ENCODE measurements at places on chromosomes 2 and 18. TPM values are rescaled to one million over a fixed set of nuclear protein-coding genes. Genes with fewer than 3 reads are reported as not detected.

The HNRNPA3 gene
- total RNA-seq, result 102 TPM

The KIDINS220 gene
- 131 TPM for total RNA-seq

The LINC00305 gene
- not detected for total RNA-seq

The ANKRD36C gene
- total RNA-seq, result 68.2 TPM

The CD8B2 gene
- not detected for total RNA-seq

The PSD4 gene
- 8.7 TPM for total RNA-seq

The SLC9A4 gene
- total RNA-seq, result 0.30 TPM

The GPC1 gene
- 146 TPM for total RNA-seq

The SRD5A2 gene
- not detected for total RNA-seq

The RANBP2 gene
- total RNA-seq, result 50.8 TPM

DNA sequence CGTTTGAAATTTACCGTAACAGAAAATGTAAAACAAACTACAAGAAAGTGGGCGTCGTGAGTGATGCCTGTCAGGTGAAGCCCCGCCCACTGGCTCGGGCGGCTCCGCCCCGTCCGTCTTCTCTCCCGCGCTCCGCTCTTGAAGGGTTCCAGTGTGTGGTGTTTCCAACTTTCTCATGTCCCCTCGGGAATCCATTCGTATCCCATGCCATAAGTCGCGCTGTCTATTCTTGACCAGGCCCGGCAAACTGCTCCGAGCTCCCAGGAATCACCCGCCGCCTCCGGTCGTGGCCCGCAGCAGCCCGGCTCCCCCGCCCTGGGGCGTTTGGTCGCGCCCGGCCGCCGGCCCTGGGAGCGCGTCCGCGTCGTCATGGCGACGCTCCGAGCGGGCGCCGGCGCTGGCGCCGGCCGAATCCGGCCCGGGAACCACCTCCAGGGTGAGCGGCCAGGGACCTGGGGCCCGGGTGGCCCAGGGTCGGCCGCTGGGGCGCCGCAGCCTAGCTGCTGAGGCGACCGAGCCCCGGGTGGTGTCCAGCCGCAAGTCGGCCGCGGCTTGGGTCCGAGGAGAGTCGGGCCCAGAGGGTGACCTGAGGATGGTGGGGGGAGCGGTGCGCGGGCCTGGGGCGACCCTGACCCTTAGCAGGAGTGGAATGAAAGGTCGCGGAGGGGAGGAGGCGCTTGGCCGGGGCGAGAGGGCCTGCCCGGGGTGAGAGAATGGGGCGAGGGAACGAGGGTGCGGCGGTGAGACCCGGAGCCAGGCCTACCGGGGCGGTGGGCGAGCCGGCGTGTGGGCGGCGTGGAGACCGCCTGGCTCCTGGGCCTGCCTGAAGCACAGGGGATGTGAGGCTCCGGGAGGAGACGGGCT lies at the start of gene CFAP221:
Gene CFAP221 (plus strand): TSS at position 375 of the 864 bp plus-strand sequence. CDS start 1,683 bp downstream, outside the sequence.
- DNase-seq, result no peak
- no peaks in the 10 kb centered on the region for H3K36me3 ChIP-seq
- H3K27ac ChIP-seq, result peak within 1 kb of the TSS; percentile 16

GRCh38 chr2:241011751-241012510 lies 13.5 kb downstream of the SNED1 start:
- H3K27ac ChIP-seq, result no peak overlapping the region
- no peaks in the 10 kb centered on the region for H3K36me3 ChIP-seq
- no peak overlapping the region for H3K4me3 ChIP-seq
- H3K27me3 ChIP-seq, result no peaks in the 10 kb centered on the region
- peaks cover 40% of the 10 kb centered on the region for H3K4me1 ChIP-seq

GRCh38 chr2:45330637-45331409 lies 280.2 kb downstream of the SRBD1 start:
- no peak for DNase-seq
- H3K27ac ChIP-seq, result no peak overlapping the region
- no peaks in the 10 kb centered on the region for H3K4me1 ChIP-seq
- no peak overlapping the region for H3K4me3 ChIP-seq

- no peaks in the 10 kb centered on the region for H3K36me3 ChIP-seq
- H3K27ac ChIP-seq, result no peak overlapping the region
- no peaks in the 10 kb centered on the region for H3K4me1 ChIP-seq
- H3K4me3 ChIP-seq, result no peak overlapping the region
- no peaks in the 10 kb centered on the region for H3K27me3 ChIP-seq
These were observed 17.2 kb upstream of the GPC1 start for GRCh38 chr2:240418311-240418710.

DNA sequence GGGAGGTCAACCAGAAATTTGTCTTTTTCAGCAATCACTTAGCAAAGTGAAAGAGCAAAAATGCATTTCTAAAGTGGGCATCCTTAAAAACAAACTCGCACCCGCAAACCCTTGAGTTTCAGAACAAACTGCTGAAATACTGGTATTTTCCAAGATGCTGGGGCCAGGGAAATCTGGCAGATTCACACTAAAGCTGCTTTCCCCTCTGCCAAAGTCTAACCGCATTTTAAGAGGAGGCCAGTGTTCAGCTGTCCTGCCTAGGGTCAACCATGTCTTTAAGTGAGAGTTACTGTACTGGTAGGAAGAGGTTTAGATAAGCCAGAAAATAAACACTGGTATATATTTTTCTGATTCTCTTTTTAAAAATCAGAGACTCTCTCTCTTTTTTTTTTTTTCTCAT lies 55.9 kb downstream of the ACVR1 start:
- H3K27me3 ChIP-seq, result no peaks in the 10 kb centered on the region
- H3K4me1 ChIP-seq, result no peaks in the 10 kb centered on the region
- no peak for DNase-seq
- H3K27ac ChIP-seq, result peak overlapping the region; percentile 0
- H3K4me3 ChIP-seq, result no peak overlapping the region
- H3K36me3 ChIP-seq, result no peaks in the 10 kb centered on the region

DNA sequence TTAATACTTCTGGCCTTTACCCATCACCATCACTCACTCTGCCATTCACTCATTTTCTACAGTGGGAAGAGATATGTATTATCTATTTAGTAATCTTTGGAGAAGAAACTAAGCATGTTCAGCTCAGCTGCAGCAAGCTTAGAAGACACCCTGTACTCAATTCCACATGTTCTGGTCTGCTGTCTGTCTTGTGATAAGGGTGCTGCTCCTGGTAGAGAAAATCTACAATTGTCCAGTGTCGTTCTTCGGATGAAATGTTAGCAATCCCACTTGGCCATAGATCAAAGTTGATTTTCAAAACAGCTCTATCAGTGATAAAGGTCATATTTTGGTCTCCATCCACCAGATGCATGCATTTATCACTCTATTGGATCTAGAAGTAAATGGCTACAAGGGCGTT lies 337.1 kb downstream of the LRRTM4 start:
- no peaks in the 10 kb centered on the region for H3K4me1 ChIP-seq
- no peak overlapping the region for H3K27ac ChIP-seq
- no peak overlapping the region for H3K4me3 ChIP-seq

- DNase-seq, result no peak
- H3K27ac ChIP-seq, result no peak overlapping the region
- H3K27me3 ChIP-seq, result no peaks in the 10 kb centered on the region
- no peaks in the 10 kb centered on the region for H3K36me3 ChIP-seq
- no peak overlapping the region for H3K4me3 ChIP-seq
These were observed 6.0 kb downstream of the RPIA start for GRCh38 chr2:88697370-88698026.

- H3K36me3 ChIP-seq, result no peaks in the 10 kb centered on the region
- H3K4me3 ChIP-seq, result no peak overlapping the region
- peaks cover 55% of the 10 kb centered on the region for H3K4me1 ChIP-seq
- no peak for DNase-seq
These were observed 4.6 kb downstream of the MAPRE2 start for GRCh38 chr18:35045806-35046205.

- DNase-seq, result no peak
- H3K4me1 ChIP-seq, result no peaks in the 10 kb centered on the region
- H3K36me3 ChIP-seq, result no peaks in the 10 kb centered on the region
- H3K27me3 ChIP-seq, result no peaks in the 10 kb centered on the region
These were observed 114.8 kb upstream of the EPC2 start for GRCh38 chr2:148529745-148530144.

GRCh38 chr2:231664727-231665126 lies 43.6 kb upstream of the PTMA start:
- H3K36me3 ChIP-seq, result no peaks in the 10 kb centered on the region
- H3K27ac ChIP-seq, result peak overlapping the region; percentile 99
- no peak for DNase-seq
- H3K27me3 ChIP-seq, result no peaks in the 10 kb centered on the region
- no peak overlapping the region for H3K4me3 ChIP-seq
- H3K4me1 ChIP-seq, result peaks cover 25% of the 10 kb centered on the region

DNA sequence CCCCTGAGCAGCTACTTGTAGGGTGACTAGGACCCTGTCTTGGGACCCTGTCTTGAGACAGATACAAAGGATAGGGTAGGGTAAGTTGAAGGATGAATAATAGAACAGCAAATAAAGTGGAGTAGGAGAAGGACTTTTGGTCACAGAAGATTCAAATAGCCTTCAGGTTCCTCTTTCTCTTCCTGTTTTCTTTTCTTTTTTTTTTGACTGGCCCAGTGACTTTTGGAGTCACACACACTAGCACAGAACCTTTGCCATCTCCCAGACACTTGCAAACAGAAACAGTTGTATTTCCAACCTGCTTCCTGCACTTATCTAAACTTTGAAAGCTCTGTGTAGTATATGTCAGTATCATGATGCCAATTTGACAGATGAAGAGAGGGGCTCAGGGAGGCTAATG lies 108.2 kb downstream of the TDRD15 start:
- H3K27me3 ChIP-seq, result no peaks in the 10 kb centered on the region
- H3K36me3 ChIP-seq, result no peaks in the 10 kb centered on the region
- DNase-seq, result no peak
- no peaks in the 10 kb centered on the region for H3K4me1 ChIP-seq
- no peak overlapping the region for H3K4me3 ChIP-seq
- H3K27ac ChIP-seq, result no peak overlapping the region

DNA sequence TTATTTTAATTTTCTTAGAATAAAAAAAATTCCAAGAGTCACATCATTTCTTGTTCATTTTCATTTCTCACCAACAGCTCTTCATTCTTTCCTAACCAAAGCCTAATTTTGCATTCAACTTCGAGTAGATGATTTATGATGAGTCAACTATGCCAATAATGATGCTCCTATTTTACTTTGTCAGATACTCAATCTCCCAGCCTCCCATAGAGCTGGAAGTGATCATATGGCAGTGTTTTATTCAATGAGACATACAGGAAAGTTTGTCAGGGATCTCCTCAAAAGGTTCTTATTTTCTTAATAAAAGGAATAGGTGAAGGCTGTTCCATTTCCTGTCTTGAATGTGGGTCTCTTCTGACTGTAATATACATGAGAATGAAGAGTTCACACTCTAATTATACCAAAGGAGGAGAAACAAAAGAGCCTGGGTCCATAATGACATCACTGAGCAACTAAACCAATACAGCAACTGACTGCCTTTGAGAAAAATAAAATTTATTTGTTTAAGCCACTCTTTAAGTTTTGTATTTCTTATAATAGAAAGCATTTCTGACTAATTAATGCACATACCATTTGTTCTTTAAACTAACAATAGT lies 231.2 kb upstream of the CYP26B1 start:
- no peak overlapping the region for H3K4me3 ChIP-seq
- DNase-seq, result no peak

DNA sequence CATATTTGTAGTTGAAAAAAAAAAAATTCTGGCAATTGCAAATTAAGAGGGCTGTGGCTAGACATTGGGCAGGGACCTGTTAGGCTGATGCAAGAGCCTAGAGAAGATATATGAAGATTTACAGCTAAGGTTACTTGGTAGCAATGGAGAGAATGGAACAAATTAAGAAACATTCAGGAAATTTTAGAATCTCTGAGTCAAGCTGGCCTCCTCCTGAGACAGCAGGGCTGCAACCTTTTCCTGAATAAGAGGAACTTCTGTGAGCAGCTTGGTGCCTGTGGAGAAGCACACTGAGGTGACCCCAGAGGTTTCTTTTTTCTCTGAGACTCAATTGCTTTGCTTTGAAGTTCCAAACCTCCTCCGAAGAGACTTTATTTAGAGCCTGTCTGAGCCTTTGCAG lies 118.6 kb upstream of the LRATD1 start:
- H3K27me3 ChIP-seq, result no peaks in the 10 kb centered on the region
- no peak for DNase-seq
- H3K27ac ChIP-seq, result no peak overlapping the region
- H3K4me1 ChIP-seq, result no peaks in the 10 kb centered on the region
- H3K36me3 ChIP-seq, result no peaks in the 10 kb centered on the region
- no peak overlapping the region for H3K4me3 ChIP-seq

All from tibial nerve (tissue), 4 donors.